RCC 7860 (cell line): ENCODE measurements at places on chromosomes 6 and 20.
A peak's percentile ranks its signal among the peaks of the same experiment; 100 is the strongest.

GRCh38 chr20:12383821-12384220 is 466.1 kb downstream of the BTBD3 start:
- DNase-seq = no peak

- DNase-seq = no peak
Observed at GRCh38 chr6:47680051-47680450, 18.3 kb upstream of the ADGRF4 start.

GRCh38 chr6:3878048-3878666 is 29.0 kb downstream of the FAM50B start:
- DNase-seq = no peak

- DNase-seq = no peak
Observed at GRCh38 chr6:148342100-148342349, 613 bp upstream of the SASH1 start.

DNA sequence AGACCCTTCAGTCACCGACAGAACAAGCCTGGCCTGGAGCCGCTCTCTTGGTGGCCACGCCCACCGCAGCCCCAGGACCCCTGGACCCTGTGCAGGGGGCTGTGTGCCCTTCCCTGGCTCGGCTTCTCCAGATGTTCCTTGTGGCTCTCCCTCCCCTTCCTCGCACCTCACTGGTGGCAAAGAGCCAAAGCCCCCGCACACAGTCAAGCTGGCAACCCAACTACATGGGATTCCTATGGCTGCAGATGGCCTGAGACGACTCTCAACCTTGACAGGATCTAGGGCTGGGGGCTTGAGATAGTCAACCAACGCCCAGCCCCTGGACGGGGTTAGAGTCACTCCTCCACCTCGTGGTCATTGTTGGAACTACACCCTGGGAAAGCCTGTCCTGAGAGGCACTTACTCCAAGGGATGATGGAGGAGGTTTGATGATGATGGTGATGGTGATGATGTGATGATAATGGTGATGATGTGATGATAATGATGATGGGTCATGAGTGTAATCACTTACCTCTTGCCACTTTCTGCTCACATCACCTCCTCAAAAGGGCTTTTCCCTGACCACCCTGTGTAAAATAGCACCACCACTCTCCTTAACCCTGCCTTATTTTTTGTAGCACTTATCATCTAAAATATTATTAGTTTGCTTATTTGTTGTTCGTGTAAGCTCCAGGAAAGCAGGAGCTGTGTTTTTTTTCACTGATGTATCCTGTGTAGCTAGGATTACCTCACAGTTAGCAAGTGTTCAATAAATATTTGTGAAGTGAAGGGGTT is 278.4 kb downstream of the LRFN2 start:
- DNase-seq = no peak

- peak; percentile 76 for DNase-seq
Observed at GRCh38 chr6:139981768-139982181, 607.3 kb upstream of the CITED2 start.

DNA sequence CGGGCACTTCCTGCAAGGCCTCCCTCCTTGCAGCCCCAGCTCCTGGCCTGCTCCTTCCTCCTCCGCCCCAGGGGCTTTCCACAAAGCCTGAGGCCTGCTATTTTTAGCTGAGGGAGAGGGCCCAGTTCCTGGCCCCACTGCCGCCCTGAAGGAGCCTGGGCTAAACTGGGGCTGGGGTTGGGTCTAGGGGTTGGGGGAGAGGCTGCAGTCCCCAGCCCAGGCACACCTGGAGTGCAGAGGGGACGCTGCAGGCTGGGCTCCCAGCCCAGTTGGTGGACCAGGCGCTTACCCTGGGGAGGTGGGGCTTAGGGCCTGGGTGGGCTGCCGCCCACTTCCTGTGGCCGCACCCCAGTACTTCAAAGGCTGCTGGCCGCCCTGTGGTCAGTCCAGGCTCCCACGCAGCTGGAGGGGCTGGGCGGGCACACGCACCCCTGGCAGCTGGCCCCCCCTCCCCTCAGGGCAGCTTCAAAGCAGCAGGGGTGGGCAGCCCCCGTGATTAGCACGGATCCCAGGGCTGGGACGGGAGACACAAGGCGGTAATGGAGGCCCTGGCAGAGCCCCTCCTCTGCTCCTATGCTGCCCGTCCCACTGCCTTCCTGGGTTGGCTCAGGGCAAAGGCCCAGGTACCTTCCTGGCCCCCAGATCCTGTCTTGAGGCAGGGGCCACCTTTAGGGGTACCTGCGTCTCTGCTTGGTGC is 7.1 kb upstream of the ABHD16B start:
- DNase-seq = no peak

GRCh38 chr6:75109022-75109421 is 96.8 kb downstream of the COL12A1 start:
- no peak for DNase-seq

- no peak for DNase-seq
Observed at GRCh38 chr6:162798546-162799266, 70.9 kb downstream of the PACRG start.

- DNase-seq = no peak
Observed at GRCh38 chr20:24834310-24834709, 114.8 kb upstream of the CST7 start.

- peak; percentile 95 for DNase-seq
Observed at GRCh38 chr20:1809611-1810510, 85.3 kb upstream of the SIRPA start.

GRCh38 chr6:153214436-153214835 is 83.4 kb upstream of the RGS17 start:
- DNase-seq = no peak
